Kidney tubule cell (primary cell): ENCODE measurements at places on chromosomes 2 and 18.
A peak's percentile ranks its signal among the peaks of the same experiment; 100 is the strongest.

- DNase-seq: peak; percentile 30
These were observed 53.1 kb downstream of the AP1S3 start for GRCh38 chr2:223784221-223784772.

DNA sequence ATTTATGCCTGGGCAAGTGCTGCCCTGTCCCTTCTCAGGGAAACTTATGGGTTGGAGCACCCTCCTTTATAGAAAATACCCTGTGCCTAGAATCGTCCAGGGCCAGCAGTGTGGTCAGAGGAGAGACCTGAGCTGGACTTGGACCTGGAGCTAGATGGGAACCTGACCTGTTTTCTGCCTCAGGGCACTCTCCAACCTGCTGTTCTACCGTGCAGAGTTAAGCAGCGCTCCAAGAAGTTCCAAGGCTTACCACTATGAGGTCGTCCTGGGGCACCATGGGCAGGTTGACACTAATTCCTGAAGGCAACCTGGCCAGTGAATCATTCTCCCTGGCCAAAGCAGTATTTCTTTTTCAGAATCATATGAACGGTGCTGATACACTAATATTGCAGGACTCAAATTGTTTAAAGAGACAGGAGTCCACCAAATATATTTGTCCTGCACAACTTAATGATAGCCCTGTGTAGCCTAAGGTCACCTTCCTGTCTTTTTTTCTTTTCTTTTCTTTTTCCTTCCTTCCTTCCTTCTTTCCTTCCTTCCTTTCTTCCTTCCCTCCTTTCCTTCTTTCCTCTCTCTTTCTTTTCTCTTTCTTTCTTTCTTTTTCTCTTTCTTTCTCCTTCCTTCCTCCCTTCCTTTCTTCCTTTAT lies 455.4 kb upstream of the HNMT start:
- peak; percentile 73 for DNase-seq

GRCh38 chr2:48715042-48715899 lies 40.3 kb downstream of the LHCGR start:
- DNase-seq: peak; percentile 76

DNA sequence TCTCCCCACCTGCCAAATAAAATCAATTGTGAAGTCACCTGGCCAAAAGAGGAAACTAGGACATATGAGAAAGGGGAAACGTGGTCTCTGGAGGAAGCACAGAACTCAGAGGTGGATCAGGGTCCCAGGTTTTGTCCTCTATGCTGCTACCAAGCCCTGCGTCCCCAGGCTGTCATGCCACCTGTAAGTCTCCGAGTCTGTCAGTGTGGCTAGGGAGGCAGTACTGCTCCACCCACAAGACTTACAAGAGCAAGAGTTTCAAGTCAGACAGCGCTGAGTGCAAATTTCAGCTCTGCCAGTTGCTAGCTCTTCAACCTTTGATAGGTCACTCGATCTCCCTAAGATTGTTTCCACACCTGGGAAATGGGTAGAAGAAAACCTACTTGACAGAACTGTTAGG lies 98.6 kb downstream of the C1QL2 start:
- DNase-seq: no peak

DNA sequence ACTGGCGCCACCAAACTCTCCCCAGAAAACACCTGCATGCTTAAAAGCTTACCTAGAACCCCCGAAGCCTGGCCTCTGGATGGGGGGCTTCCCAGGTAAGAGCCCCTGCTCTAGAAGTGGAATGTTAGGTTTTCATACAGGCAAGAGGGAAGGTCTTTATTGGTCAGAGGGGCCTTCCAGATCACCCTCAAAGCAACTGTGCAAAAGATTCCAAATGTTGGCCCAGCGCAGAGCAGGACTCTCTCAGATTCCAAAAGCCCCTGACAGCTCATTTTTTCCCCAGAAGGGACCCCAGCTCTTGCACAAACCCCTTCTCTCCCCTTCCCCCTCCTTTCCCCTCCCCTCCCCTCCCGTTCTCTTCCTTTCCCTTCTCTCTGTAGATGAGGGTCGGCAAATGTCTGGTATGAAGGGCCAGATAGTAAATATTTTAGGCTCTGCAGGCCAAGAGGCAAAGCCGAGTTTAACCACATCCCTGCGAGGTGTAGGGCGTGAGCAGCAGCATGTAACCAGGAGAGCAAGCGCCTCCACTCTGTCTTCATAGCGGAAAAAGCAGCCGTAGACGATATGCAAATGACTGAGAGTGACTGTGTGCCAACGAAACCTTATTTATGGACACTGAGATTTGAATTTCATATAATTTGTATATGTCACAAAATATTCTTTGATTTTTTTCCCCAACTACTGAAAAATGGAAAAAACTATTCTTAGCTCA lies 116.9 kb downstream of the SMAD7 start:
- no peak for DNase-seq
